ENCODE measurements at places on chromosomes 5 and 9.

DNA sequence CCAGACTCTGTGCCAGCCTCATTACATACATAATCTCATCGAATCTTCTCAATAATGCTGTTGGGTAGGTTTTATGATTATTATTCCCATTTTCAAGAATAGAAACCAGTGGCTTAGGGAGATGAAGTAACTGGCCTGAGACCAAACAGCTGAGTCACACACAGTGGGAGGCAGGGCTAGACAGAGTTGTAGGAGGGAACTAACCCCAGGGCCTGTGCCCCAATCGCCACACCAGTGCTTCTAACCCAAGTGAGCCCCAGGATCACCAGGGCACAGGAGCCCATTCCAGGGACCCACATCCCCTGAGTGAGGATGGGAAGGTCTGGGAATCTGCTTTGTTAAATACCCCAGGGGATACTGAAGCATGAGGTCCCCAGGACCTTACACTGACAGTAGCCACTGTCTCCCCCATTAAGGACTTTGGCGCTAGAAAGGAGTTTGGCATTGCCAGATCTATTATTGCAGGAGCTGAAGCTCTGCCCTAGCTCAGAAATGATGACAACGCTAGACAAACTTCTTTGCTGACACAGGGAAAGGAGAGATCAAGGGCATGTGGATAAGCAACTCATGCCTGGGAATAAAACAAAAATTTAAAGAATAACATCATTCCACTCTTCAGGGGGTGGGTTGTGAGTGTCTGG is 63.8 kb upstream of the PPARGC1B start:
- DNase-seq: no peak

DNA sequence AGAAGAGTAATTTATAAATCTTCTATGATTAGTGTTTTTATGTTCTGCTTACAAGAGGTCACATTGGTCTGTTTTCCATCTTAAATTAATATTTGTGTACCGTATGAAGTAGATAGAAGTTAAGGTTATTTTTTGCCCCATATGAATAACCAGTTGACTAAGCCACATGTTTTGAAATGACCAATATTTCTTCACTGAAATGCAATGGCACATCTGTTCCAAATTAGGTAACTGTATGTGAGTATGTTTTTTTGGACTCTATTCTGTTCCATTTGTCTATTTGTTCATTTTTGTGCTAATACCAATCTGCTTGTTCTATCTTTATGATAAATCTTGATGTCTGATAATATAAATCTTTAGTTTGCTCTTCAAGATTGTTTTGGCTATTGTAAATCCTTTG is 17.7 kb downstream of the JAK2 start:
- DNase-seq: no peak

DNA sequence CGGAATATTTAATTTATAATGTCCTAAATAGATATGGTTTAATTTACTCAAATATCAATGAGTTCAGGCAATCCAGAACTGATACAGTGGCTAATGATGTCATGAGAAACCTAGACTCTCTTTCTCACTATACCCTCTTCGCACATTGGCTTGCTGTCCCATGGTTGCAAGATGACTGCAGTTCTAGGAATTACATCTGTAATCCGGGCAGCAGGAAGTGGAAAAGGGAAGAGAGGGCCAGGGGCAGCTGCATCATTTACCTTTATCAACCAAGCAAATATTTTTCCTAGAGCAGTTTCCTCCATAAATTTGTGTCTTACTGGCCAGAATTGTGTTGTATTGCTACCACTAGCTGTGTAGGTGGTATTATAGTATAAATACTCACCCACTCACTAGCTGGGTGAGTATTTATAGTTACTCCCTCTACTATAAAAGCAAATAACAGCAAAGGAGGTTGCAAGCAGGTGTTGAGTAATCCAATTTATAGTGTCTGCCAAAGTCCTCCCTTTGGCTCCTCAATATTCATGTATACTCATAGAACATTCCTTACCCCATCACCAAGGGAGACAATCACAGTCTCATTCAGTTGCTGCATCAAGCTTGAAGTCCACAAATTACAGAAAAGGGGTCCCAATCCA is 168.8 kb downstream of the DROSHA start:
- no peak for DNase-seq

GRCh38 chr5:146042628-146043279 is 62.6 kb downstream of the PLAC8L1 start:
- no peak for DNase-seq

GRCh38 chr5:82341325-82341724 is 63.2 kb upstream of the RPS23 start:
- no peak for DNase-seq

DNA sequence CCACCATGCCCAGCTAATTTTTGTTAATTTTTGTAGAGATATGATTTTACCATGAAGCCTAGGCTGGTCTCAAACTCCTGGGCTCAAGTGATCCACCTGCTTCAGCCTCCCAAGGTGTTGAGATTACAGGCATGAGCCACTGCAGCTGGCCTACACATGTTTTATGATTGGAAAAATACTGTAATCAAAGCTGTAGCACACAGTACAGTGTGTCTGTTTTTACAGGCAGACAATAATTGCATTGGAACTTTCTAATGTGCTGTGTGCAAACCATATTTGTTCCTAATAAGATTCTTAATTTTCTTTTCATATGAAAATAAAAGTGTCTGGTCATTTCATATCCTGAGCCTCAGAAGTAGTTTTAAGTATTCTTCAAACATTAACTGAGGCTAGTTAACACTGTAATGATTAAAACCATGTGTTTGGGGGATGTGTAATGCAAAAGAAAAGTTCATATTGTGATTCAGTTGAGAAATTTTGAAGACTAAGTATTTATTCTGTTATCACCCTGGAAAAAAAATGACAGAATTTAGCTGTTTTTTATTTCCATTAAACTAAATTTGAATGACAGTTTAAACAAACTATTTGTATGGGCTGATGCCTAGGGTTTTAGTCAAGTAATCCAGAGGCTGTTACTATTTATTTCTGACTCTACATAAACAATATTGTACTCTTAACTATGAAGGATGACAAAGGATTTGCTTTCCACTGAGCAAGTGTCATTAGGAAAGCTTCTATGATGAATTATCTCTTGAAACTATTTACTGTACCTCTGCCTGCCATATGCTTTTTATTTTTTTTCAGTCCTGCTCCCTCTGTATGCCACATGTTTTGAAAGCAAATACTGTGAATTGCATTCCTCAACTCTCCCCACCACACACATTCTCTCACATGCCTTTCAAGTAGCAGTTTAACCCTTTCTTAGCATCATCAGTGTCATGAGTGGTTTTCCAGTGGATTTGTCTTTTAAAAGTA is 111.5 kb downstream of the MTREX start:
- no peak for DNase-seq

GRCh38 chr9:98372077-98372836 is 116.8 kb upstream of the TBC1D2 start:
- no peak for DNase-seq

- DNase-seq: no peak
Observed at GRCh38 chr9:68555437-68556150, 14.9 kb upstream of the TMEM252 start.

DNA sequence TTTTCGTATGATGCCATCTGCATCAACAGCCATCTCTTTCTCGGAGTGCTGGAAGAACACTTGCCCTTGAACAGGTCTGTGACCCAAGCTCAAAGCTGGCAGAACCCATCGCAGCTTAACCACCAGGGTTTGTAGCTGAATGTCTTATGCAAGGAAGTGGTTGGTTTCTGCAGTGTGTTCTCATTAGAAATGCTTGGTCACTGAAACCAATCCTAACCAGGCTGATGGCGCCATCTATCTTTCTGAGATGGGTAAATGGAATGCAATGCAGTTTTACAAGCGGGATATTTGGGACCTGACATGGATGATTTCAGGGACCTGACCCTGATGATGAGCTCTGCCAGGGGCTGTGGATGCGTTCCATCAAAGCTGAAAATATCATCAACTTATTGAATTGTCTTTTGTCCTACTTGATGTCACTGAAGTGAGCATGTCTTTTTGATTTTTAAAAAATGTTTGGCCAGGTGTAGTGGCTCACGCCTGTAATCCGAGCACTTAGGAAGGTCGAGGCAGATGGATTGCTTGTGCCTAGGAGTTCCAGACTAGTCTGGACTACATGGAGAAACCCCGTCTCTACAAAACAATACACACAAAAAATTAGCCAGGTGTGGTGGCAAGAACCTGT is 28.7 kb downstream of the DMRT3 start:
- no peak for DNase-seq

DNA sequence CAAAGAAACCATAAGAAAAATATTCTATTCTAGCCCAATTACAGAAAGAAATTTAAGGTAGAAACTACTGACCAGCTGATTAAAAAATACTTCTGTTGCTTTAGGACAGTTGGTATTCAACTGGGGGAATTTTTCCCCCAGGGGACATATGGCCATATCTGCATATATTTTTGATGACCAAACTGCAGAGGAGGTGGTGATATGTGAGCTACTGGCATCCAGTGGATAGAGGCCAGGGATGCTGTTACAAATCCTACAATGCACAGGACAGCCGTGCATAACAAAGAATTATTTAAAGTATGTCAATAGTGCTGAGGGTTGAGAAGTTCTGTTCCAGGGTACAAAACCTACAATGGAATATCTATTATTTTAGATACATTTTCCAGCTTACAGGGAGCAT is 24.0 kb downstream of the ZFR start:
- no peak for DNase-seq

- DNase-seq: no peak
Observed at GRCh38 chr5:59266410-59266809, 627.1 kb downstream of the PDE4D start.

DNA sequence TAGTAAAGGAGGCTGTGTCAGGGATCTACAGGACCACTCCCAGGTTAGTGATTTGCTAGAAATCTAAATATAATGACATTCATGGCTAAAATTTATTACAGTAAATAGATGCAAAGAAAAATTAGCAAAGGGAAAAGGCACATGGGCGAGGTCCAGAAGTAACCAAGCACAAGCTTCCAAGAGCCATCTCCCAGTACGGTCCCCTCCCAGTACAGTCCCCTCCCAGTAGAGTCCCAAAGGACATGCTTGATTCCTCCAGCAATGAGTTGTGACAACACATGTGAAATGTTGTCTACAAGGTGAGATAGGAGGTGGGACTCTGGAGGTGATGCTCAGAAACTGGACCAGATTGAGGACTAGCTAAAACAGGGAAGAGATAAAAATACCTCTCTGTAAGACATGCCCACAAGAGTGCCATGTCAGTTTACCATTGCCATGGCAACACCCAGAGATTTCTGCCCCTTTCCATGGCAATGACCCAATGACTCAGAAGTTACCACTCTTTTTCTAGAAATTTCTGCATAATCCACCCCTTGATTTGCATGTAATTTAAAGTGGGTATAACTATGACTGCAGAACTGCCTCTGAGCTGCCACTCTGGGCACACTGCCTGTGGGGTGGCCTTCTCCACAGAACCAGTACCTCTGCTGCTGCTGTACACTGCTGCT is 27.9 kb upstream of the CEMIP2 start:
- DNase-seq: no peak

DNA sequence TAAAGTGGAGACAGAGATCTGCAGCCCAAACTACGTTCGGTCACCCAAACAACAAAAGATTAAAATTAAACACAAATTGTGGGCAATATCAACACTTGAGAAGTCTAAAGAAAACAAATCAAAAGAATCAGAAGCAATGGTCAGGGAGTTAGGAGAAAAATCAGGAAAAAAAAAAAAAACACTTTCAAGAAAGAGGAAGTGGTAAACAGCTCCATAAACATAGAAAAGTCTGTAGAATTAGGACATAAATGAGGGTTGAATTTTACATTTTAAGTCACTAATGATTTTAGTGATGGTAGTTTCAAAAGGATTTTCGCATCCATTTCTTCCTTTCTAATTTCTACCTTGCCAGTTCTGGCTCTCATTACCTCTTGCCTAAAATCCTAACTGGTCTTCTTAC is 10.1 kb downstream of the RNF145 start:
- no peak for DNase-seq

- no peak for DNase-seq
Observed at GRCh38 chr9:16866587-16866986, 3.9 kb downstream of the BNC2 start.

DNA sequence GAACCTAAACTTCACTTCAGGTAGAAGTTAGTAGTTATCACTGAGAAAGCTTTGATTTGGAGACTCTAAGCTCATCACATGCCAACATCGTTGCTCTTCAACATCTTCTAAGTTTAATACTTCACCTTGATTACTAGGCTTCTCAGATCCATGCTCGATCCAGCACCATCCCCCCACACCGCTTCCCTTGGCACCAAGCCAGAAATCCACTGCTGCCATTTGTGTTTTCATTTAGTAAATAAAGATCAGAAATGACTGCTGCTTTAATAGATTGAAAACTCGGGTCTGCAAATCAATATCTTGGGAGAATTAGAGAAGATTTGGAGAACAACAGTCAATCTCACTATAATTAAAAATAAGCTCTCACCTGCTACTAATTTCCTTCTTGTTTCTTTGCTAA is 214.7 kb upstream of the NR4A3 start:
- DNase-seq: no peak

GRCh38 chr5:118905196-118905595 is 83.2 kb downstream of the DTWD2 start:
- no peak for DNase-seq

DNA sequence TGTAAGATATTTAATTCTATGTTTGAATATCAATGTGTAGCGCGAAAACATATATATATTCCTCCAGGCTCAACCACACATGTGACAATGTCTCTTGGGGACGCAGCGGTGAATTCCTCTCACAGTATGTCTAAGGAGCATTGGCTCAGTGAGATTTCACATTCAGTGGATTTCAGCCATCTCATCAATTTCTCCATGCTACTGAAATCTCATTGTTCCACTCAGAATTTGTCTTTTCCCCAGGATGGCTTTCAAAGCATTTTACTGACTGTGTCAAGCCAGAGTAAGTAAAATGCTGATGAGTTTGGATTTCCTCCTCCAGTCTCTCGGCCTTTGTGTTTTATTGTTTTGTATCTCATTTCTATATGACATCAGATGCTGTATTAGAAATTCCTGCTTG is 1.3 kb upstream of the OR1J1 start:
- no peak for DNase-seq

- no peak for DNase-seq
Observed at GRCh38 chr9:114884787-114885452, 45.5 kb downstream of the TNFSF8 start.

- no peak for DNase-seq
Observed at GRCh38 chr5:142852416-142853198, 82.4 kb downstream of the ARHGAP26 start.

GRCh38 chr9:6506571-6506970 is 93.6 kb downstream of the UHRF2 start:
- no peak for DNase-seq

GRCh38 chr9:88966894-88967676 is 24.2 kb upstream of the S1PR3 start:
- DNase-seq: no peak

DNA sequence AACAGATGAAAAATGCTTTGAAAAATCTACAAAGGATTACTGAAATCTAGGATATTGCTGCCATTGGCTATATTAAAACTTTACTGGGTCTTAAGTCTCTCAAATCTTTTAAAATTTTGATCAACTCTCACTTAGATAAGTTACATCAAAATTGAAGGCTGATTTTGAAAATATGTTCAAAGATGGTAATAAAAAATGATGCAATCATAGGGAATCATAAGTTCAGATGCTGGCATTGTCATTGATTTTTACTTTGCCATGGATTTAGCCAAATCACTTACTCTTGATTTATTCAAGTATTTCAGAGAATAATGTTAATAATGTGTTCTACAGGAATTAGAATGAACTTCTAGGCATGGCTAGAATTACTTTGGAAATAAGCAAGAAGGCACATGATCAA is 24.2 kb downstream of the LARS1 start:
- DNase-seq: no peak

All from stimulated activated CD8-positive, alpha-beta memory T cell treated with anti-CD3 and anti-CD28 coated beads, Interleukin-4, amount 100 ng/mL, for 4 hours (primary cell).